NCI-H1436 (cell line): ENCODE measurements at places on chromosomes 3 and 15.

- no peak for DNase-seq
These were observed 74.1 kb upstream of the IQSEC1 start for GRCh38 chr3:13147344-13147743.

- DNase-seq, result peak; percentile 36
These were observed 252.8 kb downstream of the ZIC1 start for GRCh38 chr3:147661916-147662315.

GRCh38 chr3:184389935-184390528 is 10.2 kb downstream of the CHRD start:
- DNase-seq, result no peak

- DNase-seq, result no peak
These were observed 100.6 kb upstream of the PRR23E start for GRCh38 chr3:127092368-127092767.

DNA sequence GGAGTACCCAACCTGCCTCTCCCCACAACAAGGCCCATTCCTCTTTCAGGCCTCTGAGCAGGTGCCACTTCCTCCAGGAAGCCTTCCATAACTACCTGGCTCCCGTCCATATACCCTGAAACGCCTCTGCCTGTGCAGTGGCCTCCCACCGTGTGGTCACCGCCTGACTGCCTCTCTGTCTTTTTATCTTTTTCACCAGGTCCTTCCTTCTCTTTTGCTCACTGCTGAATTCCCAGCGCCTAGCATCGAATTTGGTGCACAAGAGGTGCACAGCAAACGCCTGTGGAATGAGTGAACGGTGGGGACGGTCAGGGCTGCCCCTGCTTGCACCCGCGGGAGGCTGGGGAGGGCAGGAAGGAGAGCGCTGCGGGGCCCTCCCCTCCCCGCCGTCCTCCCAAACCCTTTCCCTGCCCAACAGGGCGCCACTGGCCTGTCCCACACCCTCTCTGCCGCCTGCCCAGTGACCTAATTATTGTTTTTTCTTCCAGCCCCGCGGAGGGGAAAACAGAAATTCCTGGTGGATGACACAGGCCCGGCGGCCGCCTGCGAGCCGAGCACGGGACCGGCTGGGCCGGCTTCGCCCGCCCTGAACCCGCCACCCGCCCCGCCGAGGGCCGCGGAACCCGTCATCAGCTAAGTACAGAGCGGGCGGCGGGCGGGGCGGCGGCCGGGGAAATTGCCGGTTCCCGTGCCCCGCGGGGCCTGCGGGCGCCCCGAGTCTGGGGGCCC is 140.1 kb downstream of the SMAD6 start:
- peak; percentile 2 for DNase-seq

DNA sequence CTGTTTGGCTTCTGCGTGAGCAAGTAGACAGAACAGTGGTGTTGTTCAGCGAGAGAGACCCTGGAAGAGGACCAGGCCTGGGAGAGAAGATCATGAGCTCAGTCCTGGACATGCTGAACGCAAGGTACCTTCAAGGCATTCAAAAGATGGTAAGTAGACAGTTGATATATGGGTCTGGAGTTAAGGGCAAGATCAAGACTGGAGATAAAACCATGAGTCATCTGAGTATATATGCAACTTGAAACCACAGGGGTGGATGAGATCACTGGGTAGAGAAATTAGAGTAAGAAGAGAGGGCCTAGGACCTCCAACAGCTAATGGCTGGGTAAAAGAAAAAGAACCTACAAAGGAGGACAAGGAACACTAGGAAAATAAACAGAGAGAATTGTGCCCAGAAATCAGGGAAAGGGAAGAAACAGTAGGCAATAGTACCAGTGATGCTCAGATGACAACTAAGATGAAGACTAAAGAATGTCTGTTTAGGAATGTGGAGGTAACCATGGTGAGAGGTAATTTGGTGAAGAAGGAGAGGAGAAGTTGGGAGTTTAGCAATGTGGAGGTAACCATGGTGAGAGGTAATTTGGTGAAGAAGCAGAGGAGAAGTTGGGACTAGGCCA is 343.2 kb upstream of the ADAMTS9 start:
- DNase-seq, result no peak

DNA sequence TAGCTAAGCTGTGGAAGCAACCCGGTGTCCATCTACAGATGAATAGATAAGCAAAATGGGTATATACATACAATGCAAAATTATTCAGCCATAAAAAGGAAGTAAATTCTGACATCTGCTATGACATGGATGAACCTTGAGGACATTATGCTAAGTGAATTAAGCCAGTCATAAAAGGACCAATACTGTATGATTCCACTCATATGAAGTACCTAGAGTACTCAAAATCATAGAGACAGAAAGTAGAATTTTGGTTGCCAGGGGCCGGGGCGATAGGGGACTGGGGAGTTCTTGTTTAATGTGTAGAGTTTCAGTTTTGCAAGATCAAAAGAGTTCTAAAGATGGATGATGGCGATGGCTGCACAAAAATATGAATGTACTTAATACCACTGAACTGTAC is 10.3 kb downstream of the EID1 start:
- no peak for DNase-seq

DNA sequence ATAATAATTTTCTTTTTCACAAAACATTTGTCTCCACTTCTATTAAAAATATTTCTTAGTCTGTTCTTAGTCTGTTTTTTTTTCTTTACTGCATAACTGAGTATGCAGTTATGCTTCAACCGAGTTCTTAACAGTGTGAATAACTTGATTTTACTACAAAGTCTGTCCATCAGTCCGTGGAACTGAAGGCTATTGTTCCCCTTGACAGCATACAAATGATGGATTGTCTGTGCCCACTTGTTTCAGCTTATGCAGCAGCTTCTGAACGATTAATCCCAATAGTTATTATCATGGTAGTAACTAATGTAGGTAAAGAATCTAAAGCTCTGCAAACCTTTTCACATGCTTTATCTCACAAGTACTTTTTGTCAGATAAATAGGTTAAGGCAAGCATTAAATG is 150.7 kb downstream of the SSR3 start:
- DNase-seq, result no peak

DNA sequence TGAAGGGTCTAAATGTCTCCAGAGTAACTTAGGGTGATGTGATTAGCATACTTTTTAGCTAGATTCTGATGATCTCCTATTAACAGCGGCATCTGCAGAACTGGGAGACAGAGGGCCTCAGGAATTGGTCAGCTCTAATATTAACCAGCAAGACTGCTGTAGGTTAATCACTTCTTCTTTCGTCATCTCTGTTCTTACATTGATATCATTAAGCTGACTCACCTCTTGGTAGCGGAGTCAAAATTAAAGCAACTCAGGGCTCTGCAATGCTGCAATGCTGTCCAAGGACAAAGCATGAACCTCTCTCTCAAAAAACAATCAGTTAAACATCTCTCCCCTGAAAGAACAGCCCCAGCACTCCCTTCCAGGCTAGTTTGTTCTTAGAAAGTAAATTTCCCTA is 57.5 kb upstream of the TRA2B start:
- no peak for DNase-seq

- DNase-seq, result no peak
These were observed 112.5 kb upstream of the SMAD3 start for GRCh38 chr15:66952756-66953522.

DNA sequence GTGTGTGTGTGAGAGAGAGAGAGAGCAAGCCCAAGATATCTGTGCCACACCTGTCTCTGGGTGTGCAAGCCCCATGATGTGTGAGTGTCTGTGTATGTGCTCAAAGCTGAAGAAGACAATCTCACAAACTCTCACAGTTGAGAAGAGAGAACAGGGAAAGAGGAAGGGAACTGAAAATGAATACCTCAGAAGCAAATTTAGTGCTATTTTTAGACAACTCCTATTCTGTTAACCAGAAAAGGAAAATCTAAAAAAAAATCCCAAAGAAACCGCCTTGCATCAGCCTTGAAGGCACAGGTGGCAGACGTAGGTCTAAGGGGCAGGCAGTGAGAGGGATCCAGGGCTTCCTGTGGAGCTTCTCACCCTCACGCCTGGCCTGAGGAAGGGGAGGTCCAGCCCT is 47.8 kb downstream of the ATP2B2 start:
- no peak for DNase-seq

DNA sequence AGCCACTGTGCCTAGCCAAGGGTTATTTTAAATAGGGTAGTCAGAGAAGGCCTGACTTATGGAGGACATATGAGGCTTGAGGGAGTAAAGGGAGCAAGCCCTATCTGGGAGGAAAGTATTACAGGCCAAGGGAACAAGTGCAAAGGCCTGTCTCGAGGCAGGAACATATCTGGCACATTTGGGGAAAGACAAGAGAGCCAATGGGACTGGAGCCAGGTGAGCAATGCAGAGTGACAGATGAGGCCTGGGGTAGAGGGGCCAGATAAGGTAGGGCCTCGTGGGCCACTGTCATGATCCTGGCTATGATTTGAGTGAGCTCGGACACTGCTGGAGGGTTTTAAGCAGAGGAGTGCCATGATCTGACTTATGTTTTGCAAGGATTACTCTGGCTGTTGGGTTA is 43.8 kb downstream of the DCP1A start:
- DNase-seq, result no peak

GRCh38 chr3:64530434-64531049 is 157.3 kb downstream of the ADAMTS9 start:
- peak; percentile 26 for DNase-seq

GRCh38 chr3:55588146-55588765 is 101.2 kb upstream of the WNT5A start:
- no peak for DNase-seq

DNA sequence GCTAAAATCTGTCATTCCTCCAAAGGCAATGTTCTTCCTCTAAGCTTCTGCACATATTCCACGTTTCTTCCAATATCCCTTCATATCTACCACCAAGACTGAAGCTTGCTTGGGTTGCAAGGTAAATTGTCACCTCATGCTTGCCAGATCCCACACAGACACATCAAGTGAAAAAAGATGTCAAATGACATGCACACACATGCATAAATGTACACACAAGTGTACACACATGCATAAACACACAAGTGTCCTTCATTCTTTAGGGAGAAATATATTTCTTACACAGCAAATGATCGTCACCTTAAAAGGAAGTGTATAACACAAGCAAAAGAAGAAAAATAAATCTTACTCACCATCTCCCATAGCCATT is 59.4 kb downstream of the CLASP2 start:
- DNase-seq, result no peak

DNA sequence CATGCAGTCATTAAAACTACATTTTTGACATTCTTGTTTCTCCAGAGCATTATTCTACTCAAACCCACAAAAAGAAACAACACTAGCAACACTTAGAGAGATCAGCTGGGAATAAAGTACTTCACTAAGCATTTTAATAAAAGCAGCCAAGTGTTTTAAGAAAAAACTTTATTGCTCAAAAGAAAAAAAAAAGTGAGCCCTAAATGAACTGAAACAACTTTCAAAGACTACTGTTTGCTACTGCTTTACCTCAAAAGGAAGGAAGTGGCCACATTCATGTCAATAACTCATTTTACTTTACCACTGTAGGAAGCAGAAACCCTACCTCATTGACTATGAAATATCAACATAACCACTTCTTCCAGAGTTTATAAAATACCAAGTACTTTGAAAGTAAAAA is 91.3 kb downstream of the UACA start:
- DNase-seq, result no peak

- no peak for DNase-seq
These were observed 27.4 kb upstream of the HDAC11 start for GRCh38 chr3:13452490-13453335.

GRCh38 chr15:88625943-88626741 is 5.0 kb downstream of the AEN start:
- DNase-seq, result no peak

- no peak for DNase-seq
These were observed 25.8 kb downstream of the USP4 start for GRCh38 chr3:49313896-49314688.

GRCh38 chr3:177041730-177042551 is 155.3 kb downstream of the TBL1XR1 start:
- no peak for DNase-seq

DNA sequence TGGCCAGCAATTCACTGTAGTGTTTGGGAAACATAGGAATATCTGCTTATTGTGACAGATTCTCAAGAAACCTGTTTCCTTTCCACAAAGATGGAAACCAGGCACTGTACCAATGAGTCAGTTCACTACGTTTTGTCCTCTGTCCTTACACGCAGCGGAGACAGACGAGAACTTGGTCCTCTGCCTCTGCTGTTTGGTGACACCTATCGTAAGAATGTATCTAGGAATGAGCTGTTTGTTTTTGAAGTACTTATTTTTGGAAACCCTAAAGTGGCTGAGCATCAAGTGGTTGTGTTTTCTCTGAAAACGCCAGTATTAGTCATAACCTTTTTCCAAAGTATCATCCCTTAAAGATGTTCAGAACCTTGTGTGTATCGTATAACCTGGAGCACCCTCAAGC is 93.0 kb downstream of the PGPEP1L start:
- DNase-seq, result no peak

DNA sequence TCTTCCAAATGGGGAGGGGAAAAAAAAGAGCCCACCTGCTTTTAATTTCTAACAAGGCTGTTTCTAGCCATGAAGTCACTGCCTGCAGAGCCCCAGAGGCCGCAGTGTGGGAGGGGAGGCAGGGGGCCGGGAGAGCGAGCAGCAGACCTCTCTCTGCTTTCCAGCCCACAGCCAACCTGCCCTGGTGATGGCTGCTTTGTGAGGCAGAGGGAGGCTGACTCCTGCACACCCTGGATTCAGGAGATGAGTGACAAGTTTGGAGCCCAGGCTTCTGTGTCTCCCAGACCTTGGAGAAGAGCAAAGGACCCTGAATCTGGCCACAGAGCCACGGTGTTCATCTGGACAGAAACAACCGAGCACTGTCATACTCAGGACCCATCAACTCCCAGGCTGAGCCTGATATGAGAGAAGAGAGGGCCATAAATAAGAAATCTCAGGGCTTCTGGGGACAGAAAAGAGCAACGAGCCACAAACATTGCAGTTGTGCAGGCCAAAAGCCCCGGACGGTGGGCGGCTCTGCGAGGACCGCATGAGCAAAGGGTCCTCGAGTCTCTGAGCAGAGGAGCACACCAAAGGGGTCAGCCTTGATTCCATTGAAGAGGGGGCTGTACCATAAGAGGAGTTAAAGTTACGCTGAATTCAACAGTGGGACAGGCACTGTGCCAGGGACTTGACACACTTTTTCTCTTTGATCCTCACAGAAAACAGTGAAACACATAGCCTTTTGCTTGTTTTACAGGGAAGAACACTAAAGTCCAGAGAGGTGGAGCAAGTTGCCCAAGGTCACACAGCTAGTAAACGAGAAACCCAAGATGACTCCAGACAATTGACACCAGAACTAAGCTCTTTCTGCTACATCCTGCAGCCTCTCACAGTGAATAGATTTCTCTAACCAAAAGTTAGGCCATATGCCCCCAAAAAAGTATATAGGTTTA is 97.2 kb downstream of the SEMA5B start:
- no peak for DNase-seq

DNA sequence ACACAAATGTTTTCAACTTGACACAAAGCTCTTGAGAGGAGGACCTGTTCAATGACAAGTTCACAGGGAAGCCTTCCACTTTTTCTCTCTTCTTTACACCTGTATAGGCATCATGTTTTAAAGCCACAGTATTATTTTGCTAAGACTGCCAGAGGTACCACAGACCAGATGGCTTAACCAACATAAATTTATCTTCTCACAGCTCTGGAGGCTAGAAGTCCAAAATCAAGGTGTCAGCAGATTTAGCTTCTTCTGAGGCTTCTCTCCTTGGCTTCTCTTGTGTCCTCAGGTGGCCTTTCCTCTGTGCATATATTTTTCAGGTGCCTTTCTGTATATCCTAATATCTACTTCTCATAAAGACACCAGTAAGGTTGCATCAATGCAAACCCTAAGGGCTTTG is 435.2 kb upstream of the GBE1 start:
- DNase-seq, result no peak
